K562 (cell line): ENCODE measurements at places on chromosomes 1 and 21. TPM values are rescaled to one million over a fixed set of nuclear protein-coding genes. Genes with fewer than 3 reads are reported as not detected.

Gene SERPINC1
- polyA plus RNA-seq: 0.50 TPM in 1 of 2 replicates, not detected in the other

DNA sequence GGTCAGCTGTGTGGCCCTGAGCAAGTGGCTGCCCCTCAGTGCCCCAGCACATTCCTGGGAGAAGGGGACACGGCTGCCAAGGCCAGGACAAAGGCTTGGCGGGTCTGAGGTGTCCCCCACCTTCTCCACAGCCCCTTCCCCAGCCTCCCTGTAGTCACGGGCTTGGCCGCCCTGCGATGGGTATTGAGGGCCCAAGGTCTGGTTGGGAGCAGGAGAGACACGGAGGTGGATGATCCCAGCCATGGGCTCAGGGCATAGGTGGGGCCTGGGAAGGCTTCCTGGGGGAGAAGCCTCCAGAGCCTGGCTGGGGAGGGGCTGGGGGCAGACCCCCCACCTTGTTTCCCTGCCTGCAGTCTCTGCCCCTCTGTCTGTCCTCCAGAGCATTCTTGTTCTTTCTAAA is 27.0 kb downstream of the TTC39A start:
- DNase-seq: no peak

DNA sequence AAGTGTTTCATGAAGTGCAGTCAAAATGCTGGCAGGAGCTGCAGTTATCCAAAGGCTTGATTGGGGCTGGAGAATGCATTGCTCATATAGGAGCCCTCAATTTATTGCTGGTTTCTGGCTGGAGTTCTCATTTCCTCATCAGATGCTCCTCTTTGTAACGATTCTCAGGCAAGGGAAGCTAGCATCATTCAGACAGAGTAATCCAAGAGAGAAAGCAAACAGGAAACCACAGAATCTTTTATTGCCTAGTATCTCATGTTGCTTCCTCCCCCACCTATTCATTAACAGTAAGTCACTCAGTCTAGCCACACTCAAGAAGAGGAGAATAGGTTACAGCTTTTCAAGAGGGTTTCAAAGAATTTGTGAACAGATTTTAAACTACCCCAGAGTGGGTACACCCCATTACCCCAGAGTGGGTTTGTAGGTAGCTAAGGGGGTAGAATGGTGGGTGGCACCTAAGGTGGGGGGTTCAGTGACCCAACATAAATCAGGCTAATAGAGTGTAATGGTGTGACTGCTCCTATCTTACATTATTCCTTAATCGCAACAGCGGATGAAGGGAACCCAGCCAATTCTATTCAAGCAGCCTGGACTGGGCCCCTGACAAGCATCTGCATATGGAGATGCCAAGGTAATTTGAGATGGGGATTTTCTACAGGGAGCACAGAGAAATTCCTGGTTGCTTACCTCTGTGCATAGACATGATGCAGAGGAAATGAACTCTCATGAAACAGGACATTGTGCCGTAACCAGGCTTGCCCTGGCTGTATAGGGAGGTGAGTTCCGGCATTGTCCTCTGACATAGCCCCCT is 67.1 kb downstream of the KCNJ15 start:
- no peak for DNase-seq

Gene CDA
- polyA plus RNA-seq: 0.12 TPM in 1 of 2 replicates, not detected in the other

DNA sequence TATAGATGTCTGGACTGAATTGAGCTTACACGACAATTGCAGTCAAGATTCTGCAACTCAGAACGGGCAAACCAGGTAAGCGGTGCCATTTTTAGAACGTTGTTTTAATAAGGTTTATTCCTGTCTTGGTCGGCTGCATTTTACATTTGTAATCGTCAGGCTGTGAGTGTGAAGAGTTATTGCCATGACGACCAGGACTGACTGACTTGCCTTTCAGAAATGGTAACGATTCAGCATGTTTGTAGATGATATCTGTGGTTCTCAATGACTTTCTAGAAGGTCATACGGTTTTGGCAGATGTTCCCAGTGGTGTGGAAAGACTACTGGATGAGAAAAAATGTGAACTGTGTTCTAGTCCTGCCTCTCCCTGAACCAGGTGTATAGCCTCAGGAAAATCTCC is 271.3 kb upstream of the B3GALT2 start:
- DNase-seq: no peak
